Breast epithelium (tissue), 4 donors: ENCODE measurements at places on chromosomes 4 and X. TPM values are rescaled to one million over a fixed set of nuclear protein-coding genes. Genes with fewer than 3 reads are reported as not detected.

Gene C1QTNF7
- total RNA-seq, result 14.9 TPM

Gene NPY2R
- 1.6 TPM for total RNA-seq

Gene CPLX1
- 0.16 TPM for total RNA-seq

Gene GLRA2
- total RNA-seq, result not detected

- no peak for DNase-seq
Measured at GRCh38 chr4:25926462-25926861, 12.4 kb downstream of the SMIM20 start.

DNA sequence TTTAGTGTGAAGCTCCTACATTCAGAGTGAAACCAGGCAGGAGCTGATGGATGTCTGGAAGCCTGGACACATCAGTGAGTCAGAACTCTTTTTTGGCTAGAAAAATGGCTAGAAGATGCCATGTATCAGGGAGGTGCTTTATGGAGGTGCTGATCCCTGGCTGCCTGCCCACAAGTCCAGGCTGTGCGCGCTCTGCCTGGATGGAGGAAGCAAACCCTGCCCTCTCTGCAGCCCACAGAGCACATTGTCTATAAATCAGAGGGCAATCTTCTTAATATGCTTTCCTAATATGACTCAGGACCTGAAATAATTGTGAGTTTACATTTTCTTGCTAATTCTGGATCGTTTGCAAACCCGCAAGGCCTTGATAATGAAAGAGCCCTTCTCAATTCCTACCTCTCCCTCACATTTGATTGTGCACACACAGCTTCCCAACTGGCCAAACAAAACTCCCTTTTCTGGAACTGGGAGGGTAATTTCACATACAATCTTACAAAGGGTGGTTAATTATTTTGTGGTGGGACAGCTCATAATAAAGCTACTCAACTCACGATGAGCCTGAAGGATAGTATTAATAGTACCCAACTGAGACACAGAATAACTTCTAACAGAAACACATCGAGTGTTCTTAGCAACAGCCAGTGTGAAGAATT lies 11.7 kb downstream of the MFAP3L start:
- no peak for DNase-seq

DNA sequence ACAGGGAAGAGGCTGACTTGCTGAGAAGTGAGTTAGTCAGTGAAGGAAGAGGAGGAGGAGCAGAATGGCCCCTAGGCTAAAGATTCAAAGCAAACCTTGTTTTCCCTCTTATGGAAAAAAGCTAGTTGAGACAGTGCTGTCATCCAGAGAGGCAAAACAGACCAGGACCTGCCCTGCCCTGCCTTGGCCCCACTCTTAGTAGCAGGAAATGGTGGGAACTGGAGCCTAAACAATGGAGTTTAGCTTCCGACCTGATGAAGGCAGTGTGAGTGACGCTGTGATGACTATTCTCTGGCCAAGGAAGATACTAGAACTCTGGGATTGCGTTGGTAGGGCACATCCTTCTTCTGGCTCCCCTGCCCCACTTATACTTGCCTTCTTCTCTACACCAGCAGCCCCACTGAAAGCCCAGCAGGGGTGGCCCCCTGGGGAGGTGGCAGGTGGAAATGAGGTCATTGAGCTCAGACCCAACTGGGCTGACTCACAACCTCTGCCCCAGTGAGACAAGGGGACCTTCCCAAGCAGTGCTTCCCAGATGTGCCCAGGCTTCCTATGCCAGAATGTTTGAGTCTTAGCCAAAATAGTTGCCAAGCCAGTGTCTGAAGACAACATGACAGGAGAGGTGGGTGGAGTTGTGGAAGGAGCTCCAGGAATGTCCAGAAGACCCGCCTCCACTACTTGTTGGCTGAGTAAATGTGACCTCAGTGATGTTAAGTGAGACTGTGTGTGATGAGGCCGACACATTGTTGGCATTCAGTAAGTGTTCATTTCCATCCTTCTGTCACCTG lies 38.8 kb downstream of the MSN start:
- DNase-seq, result peak; percentile 46

- DNase-seq, result no peak
Measured at GRCh38 chr4:184100297-184100885, 117.3 kb downstream of the ENPP6 start.

DNA sequence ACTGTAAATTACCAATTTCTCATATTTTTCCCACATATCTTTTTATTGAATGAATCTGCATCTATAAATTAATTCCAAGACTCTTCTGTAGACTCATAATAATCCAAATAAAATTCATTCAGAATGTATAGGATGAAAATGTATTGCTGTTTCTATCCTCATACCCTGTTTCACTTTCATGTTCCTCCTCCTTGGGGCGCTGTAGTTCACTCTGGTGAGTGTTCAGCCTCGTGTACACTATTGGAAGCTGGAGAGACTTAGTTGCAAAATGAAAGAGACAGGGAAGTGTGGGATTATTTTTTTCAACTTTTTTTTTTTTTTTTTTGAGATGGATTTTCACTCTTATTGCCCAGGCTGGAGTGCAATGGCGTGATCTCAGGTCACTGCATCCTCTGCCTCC lies 296.1 kb downstream of the TLL1 start:
- DNase-seq, result no peak

DNA sequence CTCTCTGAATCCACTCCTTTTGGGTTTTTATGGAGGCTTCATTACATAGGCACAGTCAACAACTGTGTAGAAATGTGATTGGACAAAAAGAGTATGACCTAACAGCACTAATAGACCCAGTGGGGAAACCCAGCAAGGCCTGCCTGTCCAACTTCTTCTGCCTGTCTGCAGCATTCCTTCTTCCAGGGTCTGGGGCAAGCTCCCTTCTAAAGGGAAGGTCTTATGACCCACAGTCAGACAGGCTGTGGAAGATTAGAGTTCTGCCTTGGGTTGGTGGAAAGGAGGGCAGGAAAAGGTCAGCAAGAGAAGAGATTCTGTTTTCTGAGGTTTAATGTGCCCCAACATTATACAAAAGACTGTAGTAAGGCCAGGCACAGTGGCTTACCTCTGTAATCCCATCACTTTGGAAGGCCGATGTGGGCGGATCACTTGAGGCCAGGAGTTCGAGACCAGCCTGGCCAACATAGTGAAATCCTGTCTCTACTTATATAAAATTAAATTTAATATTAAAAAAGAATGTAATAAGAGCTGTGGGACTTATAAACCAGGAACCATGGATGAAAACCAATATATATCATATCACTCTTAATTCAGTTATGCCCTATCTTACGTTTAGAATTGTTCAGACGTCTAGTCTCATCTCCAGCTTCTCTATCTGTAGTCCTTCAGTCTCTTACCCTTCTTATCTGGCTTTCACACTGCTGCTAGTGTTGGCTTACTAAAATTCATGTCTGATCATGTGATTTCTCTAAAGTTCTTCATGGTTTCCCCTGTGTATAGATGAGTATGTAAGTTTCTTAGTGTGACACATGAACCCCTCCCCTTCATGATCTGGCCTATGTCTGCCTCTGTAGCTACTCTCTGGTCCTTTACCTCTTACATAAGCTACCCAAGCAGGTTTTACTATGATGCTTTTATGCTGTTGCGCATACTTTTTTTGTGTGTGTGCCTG lies 6.2 kb downstream of the CLCN3 start:
- no peak for DNase-seq

GRCh38 chrX:45540181-45540580 lies 339.5 kb upstream of the DIPK2B start:
- DNase-seq, result no peak

DNA sequence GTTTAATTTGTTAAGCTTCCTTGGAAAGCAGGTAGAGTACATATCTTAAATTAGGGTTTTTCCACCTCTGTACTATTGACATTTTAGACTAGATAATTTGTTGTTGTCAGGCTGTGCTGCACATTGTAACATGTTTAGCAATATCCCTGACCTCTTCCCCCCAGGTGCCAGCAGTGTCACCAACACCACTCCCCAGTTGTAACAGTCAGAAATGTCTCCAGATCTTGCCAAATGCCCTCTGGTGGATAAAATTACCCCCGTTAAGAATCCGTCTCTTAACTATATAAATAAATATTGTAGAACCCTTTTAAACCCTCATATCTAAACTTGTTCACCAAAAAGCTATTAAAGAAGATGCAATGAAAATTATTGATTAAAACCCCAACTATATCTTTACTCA lies 161.5 kb downstream of the ARHGAP6 start:
- DNase-seq, result no peak

DNA sequence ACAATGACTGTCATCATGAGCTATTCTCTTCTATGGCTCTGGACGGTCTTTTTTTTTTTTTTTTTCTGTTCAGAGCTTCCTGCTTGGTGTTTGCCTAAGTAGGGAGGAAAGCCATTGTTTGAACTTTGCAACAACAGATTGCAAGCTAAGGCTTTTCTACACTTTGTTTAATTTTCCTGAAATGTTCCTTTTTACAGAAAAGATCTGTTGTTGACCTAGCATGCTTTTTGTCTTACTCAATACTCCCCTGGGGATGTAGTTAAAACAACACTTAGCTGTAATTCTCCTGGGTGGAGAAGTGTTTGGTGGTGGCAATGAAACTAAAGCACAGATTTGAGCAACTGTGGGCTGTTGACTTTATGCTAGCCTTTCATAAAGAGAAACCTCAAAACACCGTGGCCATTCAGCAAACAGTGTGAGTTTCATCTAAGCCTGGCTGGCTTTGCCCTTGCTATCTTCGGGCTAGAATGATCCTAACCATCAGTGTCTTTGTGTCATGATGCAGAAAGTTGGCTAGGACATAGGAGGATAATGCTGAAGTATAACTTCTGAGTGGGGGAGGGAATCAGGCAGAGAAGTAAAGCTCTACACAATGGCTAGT lies 110.5 kb downstream of the ANXA3 start:
- DNase-seq, result no peak

DNA sequence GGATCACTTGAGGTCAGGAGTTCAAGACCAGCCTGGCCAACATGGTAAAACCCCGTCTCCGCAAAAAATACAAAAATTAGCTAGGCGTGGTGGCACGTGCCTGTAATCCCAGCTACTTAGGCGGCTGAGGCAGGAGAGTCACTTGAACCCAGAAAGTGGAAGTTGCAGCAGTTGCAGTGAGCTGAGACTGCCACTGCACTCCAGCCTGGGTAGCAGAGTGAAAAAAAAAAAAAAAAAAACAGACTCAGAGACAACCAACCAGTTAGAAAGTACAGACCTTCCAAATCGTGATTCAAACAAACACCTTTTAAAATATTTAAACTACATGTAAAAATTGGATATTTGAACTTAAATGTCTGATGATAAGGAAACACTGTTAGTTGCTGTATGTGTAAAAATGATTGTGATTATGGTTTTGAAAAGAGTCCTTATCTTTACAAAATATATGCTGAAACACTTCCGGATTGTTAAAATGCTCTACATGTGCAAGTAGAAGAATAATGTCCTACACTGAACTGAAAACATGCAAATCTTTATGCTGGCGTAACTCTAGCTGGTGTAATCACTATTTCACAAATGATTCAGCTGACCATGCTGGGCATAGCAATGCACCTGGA lies 37.8 kb downstream of the SH3KBP1 start:
- DNase-seq, result no peak

- DNase-seq, result no peak
Measured at GRCh38 chr4:40626183-40626990, 3.3 kb downstream of the RBM47 start.

DNA sequence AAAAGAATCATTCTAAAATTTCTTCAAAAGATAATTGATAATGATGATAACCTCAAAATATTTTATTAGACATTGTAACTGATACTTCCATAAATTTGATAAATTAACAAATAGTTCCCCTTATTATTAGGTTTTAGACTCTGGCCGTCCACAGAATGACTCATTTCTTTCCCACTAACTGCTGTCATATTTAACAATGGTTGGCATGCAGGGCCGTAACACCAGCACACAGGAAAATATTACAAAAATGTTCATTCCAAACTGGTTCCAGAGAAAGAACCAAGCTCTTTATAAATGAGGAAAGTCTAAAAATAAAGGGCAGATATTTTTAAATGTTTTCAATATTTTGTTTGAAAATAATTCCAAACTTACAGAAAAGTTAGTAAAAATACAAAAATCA lies 28.2 kb downstream of the WDFY3 start:
- DNase-seq, result no peak

- no peak for DNase-seq
Measured at GRCh38 chr4:85842540-85842939, 367.6 kb downstream of the ARHGAP24 start.

DNA sequence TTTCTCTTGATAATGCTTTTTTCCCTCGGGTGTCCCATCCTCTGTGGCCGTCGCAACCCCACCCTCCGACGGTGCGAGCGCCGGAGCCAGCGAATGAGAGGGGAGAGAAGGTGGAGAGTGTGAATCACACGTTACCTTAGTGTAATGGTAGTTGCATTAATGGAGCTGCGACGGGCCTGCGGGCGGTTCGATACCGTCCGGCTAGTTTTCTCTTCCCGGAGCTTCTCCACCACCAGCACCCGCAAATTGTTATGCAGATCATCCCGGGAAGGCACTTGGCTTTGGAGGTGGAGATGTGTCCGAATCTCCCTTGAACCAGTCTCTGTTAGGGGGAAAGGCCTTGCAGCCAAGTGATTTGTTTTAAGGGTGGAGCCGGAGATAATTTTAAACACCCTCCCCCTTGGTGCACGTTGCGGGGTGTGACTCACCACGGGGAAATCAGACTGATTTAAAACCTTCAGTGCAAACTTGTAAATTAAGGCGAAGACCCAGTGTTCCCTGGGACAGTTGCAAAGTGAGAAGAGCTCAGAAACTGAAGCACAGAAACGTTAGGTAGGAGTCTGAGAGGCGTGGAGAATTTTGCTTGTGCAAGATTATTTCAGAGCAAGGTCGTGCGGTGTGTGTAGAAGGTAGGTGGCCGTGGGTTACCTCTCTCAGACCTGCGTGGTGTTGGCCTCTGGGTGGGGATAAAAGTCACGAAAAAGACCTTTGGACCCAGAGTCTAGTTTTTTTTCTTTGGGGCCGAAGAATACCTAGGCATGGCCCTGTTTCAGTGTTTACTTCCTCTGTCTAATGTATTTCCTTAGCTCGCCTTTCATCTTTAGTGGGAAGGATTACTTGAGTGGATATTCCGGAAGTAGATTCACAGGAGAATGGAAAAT lies 1.3 kb downstream of the AFF1 start:
- peak; percentile 50 for DNase-seq

DNA sequence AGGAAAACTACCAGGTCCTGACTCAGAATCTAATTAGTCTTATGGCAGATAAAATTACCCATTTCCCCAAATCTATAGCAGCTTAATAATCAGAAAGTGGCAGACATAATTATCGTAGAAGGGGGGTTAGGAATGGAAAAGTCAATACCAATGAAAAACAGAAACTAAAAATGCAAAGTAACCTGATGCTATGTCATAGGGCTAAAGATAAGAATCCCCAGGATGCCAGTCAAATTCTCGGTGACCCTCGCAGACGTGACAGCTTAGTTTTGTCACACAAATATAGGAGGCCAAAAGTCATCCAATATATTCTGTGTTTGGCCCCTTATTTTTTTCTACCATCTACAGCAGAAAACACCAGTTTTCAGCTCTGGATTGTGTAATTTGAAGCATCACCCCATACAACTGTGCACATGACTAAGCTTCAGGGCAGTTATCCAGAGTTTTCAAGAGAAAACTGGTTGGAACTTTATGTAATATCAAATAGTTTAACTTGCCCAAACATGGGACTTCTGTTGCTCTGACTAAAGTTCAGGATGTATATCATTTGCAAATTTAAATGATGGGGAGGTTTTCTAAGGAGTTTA lies 30.9 kb downstream of the RASSF6 start:
- DNase-seq, result no peak

- DNase-seq, result no peak
Measured at GRCh38 chr4:145061318-145061920, 36.6 kb downstream of the ANAPC10 start.

GRCh38 chr4:832536-832935 lies 6.6 kb upstream of the CPLX1 start:
- DNase-seq, result no peak
